ENCODE measurements at places on chromosomes 12 and 14.

- no peak for DNase-seq
Measured at GRCh38 chr12:71108355-71108754, 49.4 kb downstream of the TSPAN8 start.

- DNase-seq: peak; percentile 66
Measured at GRCh38 chr12:34033628-34034296, 11.5 kb downstream of the ALG10 start.

- peak; percentile 84 for DNase-seq
Measured at GRCh38 chr12:124771462-124772288, 92.0 kb downstream of the SCARB1 start.

- no peak for DNase-seq
Measured at GRCh38 chr14:90810806-90811205, 5.4 kb downstream of the TTC7B start.

- no peak for DNase-seq
Measured at GRCh38 chr12:58202933-58203718, 261.8 kb downstream of the ATP23 start.

DNA sequence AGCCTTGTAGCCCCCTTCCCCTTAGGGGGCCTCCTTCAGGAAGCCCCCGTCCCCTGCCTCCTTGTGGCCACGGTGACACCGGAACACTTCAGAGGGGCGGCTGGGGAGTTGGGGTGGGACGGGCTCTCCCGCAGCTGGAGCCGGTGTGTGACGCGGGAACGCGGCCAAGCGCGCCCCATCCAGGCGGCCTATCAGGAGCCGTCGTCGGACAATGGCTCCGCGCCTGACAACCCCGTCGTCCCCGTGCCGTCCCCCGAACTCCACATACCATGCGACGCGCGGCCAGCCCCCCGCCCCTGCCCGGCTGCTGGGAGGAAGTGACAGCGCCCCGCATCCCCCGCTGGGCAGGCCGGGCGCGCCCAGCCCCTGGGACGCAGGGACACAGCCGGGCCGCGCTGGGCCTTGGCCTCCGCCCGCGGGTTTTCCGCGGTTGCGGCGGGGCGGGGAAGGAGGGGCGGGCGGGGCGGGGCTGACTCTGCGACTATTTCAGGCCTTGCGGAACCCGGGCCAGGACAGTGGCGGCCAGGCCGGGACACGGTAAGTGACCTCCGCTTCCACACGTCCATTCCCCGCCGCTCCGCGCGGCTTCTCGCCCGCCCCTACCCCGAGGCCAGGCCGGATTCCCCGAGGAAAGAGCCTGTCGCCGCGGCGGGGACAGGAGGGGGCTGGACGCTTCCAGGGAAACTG lies at the start of gene TNFAIP2:
TNFAIP2 (plus strand) TSS at position 515 of the 687 bp plus-strand sequence. CDS start 2,997 bp downstream, outside the sequence.
- DNase-seq: peak; percentile 46

DNA sequence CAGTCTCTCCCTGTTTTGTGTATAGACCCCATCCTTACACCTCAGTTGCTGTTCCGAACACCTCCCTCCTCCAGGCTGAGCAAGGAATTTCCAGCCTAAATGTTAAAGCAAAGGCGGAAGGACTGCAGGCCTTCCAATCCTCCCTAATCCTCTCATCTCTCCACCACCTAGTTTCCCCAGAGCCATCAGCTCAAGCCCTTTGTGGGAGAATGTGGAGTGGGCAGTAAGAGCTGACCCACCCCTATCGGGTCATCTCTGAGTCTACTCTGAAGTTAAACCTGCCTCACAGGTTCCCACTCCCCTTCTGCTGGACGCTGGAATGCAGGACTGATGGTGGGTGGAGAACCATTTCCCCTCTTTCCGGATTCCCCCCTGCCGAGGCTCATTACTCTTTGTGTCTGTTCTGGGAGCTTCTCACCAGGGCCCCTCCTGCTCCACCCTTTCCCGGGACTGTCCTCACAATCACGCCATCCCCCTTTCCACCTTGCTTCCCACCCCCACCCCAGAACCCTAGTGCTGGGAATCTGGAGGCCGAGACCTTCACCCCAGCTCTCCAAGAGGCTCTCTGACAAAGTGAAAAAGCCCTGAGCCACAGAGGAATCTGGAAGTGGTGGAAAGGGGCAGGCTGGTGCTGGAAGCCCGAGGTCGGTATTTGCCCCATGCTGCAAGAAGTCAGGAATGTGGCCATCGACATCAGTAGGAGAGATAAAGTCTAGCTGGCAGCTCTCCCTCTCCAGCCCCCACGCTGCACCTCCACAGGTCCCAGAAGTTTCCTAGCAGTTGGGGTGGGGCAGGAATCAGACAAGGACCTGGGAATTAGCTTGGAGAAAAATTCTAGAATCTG lies 3.3 kb upstream of the KRT18 start:
- peak; percentile 40 for DNase-seq

DNA sequence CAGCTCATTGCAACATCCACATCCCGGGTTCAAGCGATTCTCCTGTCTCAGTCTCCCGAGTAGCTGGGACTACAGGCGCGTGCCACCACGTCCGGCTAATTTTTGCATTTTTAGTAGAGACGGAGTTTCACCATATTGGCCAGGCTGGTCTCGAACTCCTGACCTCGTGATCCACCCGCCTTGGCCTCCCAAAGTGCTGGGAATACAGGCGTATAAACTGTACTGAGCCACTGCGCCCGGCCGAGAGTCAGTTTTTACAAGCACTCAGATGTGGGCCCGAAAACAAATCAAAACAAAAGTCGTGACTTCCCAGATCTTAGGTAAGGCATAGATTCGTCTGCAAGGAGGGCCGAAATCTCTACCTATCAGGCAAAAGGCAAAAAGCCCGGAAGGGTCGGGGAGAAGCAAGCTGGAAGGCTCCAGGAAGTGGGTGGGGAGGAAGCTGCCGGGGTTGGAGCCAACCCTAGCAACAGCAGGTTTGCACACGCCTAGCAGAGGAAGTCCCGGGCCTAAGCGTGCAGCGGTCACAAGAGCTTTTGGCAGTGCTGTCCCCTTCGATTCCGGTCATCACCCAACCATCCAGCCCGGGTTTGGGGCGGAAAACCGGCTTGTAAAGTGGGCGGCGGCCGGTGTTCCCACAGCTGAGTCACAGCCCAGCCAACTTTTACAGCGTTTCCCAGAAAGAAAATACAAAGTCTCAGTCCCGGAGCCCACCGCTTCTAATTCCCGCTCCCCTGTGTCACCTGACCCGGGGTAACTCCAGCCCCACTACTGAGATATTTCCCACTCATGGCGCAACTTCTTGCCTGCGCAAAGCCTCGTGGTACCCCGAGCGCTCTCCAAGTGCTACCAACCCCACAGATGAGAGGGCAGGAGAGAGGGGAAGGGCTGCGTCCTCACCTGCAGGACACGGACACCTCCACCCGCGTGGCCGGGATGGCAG lies 583 bp downstream of the CPNE8 start:
- DNase-seq: peak; percentile 97

DNA sequence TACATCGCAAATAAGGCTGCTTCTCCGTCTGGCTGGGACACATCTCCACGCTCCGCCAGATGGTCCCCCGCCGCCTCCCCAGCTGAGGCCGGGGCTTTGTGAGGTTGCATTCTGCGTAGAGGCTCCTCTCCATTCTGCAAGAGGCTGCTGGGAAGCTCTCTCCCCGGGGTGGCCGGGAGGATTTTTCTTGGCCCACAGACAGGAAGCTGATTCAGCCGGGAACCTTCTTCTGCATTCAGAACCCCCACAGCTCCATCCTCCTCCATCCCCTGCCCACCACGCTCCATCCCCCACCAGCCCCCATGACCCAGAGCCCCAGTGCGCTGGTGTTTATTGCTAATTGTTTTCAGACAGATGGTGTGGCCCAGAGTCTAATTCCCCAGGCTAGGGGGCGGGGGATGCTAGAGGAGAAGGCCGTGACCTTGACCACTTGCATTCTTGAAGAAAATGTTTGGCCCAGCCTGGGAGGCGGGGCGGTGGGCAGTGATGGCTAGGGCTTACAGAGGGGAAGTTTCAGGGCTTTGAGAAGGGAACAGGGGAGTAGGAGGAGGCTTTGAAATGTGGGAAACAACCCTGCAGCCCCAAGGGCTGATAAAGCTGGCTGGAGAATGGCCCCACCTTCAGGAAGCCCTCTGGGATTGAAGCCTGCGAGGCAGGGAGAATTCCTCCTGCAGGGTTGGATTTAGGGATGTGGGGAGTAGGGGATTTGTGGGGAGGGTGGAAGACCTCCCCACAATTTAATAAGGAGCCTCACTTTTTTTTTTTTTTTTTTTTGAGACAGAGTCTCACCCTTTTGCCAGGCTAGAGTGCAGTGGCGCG lies 88.5 kb upstream of the NCOR2 start:
- peak; percentile 36 for DNase-seq

GRCh38 chr12:2410496-2410895 lies 357.7 kb downstream of the CACNA1C start:
- DNase-seq: no peak

- DNase-seq: no peak
Measured at GRCh38 chr14:103543721-103544387, 14.9 kb downstream of the TRMT61A start.

DNA sequence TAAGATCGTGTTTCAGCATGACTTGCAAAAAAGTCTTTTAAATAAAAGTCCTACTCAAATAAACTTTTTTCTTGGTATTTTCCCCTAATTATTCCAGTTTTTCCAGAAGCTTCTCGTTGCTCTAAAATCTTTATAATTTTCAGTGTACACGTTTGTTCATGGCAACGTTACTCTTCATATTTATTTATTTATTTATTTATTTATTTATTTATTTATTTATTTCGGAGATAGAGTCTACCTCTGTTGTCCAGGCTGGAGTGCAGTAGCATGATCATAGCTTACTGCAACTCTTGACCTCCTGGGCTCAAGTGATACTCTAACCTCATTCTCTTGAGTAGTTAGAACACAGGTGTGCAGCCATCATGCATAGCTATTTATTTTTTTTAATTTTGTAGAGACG lies 438.3 kb upstream of the MDGA2 start:
- DNase-seq: no peak

Measured in ACHN (cell line).